ENCODE measurements at places on chromosomes 13 and 19.

DNA sequence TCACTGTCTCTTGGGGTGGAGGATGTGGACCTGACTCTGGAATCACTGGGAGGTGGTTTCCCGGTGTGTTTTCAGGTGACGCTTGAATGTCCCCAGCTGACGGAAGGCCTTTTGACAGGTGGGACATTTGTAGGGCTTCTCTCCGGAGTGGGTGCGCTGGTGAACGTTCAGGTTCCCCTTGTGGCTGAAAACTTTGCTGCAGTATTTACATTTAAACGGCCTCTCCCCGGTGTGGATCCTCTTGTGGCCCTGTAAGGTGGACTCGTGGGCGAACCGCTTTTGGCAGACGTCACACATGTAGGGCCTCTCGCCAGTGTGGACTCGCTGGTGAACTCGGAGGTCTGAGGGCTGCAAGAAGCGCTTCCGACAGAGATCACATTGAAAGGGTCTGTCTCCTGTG lies 7.8 kb downstream of the ZSCAN5B start:
- DNase-seq, result no peak

DNA sequence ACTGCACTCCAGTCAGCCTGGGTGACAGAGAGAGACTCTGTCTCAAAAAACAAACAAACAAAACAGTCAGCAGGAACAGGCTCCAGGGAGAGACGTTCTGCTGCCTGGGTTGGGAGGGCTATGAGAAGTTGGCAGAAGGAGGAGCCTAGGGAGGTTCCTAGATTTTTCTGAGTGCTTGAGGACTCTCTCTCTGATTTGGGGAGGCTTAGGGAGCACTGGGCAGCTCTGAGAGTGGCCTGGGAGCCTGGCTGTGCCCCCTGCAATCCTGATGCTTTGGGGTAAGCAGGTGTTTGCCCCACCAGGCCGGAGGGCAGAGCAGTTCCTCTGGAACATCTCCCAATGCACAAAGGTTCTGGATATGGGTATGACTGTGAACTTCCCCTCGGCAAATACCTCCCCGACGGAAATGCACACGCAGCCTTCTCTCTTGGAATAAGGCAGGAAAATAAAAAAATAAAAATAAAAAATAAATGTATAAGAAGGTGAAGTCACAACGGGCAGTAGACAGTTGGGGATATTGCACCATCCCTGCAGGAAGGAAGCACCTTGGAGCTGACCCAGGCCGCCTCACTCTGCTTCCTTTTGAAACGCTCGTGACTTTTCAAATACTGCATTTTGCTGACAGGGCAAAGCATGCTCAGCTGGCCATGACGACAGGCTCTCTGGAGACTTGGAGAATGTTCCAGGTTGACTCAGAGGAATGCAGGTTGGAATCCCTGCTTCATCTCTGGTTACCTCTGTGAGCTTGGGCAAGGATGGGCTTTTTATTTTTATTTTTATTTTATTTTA lies 26.5 kb upstream of the HOMER3 start:
- no peak for DNase-seq

DNA sequence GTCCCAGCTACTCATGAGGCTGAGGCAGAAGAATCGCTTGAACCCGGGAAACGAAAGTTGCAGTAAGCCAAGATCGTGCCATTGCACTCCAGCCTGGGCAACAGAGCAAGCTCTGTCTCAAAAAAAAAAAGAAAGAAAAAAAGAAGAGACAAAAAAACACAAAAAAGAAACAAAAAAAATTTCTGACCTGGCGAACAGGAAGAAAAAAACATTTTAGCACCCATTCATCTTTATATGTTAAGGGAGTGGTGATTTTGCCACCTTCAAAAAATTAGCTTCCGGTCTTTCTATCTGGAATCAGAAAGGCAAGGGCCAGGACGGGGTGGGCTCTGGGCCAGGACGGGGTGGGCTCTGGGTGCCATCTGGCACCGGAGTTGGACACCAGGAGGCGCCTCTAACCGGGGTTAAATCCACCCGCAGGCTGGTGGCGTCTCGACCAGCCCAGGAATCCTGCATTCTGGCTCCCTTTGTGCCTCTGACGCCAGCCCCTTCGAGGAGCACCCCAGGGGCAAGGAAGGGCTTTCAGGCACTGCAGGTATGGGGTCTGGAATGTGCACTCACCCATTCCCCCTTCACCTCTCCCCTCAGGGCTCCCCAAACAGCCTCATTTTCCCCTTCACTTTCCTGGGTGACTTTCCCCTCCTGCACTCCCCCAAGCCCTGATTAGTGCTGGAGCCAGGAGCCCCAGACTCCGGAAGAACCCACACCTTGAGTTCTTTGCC lies 10.4 kb upstream of the ZSWIM4 start:
- DNase-seq, result peak; percentile 84

GRCh38 chr13:99941086-99941485 lies 30.5 kb downstream of the ZIC5 start:
- DNase-seq, result no peak
